ENCODE measurements at places on chromosomes 6 and 20.

- DNase-seq = no peak
These were observed 80.1 kb downstream of the ASCC3 start for GRCh38 chr6:100801036-100801435.

GRCh38 chr20:23419995-23420901 lies 1.0 kb downstream of the NAPB start:
- peak; percentile 31 for DNase-seq

GRCh38 chr20:38202153-38202981 lies 37.3 kb upstream of the TGM2 start:
- no peak for DNase-seq

DNA sequence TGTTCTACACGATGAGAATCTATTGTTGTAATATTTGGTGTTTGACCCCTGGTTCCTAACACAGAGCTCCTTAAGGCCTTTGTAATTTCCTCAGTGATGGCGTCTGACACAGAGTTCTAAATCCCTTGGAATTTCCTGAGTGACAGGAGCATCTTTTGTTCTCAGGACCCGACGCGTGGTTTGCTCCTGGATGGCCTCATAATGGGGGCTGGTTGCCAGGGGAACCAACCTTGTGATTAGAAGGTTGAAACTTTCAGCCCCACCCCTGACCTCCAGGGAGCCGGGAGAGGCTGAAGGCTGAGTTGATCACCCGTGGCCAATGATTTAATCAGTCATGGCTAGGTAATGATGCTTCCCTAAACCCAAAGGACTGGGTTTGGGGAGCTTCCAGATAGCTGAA lies 20.5 kb upstream of the ZNF133 start:
- no peak for DNase-seq

GRCh38 chr20:63467294-63468083 lies 5.0 kb downstream of the KCNQ2 start:
- DNase-seq = no peak

GRCh38 chr6:105793130-105793529 lies 293.0 kb upstream of the PRDM1 start:
- peak; percentile 6 for DNase-seq

DNA sequence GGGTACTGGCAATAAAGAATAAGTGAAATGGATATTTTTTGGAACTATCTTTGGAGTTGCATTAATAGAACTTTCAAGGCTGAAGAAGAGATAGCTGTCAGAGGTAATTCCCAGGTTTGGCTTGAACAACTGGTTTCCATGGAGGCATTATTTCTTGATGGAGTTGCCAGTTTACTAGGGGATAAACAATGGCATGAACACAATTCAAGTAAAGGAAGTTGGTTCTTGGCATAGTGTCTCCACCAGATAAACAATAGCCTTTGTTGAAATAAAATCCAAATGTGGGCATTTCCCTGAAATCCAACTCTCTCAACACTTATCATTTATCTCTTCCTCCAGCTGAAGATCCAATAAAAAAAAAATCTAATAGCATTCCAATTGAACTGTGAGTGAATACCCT lies 454.9 kb downstream of the C6orf118 start:
- DNase-seq = no peak

DNA sequence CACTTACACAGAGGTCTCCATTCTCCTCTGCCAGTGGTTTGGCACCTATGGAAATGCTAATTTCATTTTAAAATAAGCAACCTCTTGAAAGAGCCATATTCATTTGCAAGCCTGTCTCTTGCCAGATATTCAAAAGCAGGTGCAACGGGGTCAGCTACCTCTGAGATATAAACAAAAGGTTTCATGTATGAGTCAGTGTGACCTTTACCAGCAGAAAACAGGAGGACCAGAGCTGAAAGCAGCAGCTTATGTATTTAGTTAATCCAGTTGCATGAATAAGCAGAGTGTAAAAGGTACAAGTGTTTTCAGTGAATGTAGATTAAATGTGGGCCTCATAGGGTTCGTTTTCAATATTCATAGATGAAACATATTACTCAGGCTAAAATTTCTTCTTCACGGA lies 56.0 kb downstream of the TENT5A start:
- no peak for DNase-seq

DNA sequence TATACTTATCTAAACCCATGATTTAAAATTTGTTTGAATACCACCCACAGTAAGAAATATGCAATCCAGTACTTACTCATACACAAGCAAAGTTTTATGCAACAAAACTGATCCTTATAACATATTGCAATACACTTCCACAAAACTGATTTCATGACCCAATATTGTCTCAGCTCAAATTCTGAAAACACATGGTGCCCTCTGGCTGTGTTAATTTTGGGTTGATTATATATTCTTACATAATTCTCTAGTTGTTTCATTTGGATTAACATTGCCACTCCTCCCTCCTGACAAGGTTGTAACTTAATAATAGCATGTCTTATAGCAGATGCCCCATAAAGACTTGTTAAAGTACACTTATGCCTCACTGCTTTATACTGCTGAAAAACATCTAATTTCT lies 73.0 kb upstream of the TULP1 start:
- no peak for DNase-seq

GRCh38 chr6:90168693-90169131 lies 127.9 kb downstream of the BACH2 start:
- DNase-seq = no peak

- DNase-seq = no peak
These were observed at the start of gene KCNK16 for GRCh38 chr6:39322306-39322850. KCNK16 (minus strand) TSS chr6:39322702; CDS start chr6:39322540, 162 bp downstream.

- DNase-seq = no peak
These were observed 72.3 kb downstream of the OR2B2 start for GRCh38 chr6:27839626-27840475.

Data from activated effector memory CD4-positive, alpha-beta T cell treated with Interleukin-2 at 50 U/mL for 16 hours (primary cell).